Dorsolateral prefrontal cortex (tissue), 122 donors: ENCODE measurements at places on chromosomes 12 and 14.
A peak's percentile ranks its signal among the peaks of the same experiment; 100 is the strongest.

GRCh38 chr14:21300892-21301291 is 21.0 kb downstream of the RPGRIP1 start:
- DNase-seq: peak; percentile 52

DNA sequence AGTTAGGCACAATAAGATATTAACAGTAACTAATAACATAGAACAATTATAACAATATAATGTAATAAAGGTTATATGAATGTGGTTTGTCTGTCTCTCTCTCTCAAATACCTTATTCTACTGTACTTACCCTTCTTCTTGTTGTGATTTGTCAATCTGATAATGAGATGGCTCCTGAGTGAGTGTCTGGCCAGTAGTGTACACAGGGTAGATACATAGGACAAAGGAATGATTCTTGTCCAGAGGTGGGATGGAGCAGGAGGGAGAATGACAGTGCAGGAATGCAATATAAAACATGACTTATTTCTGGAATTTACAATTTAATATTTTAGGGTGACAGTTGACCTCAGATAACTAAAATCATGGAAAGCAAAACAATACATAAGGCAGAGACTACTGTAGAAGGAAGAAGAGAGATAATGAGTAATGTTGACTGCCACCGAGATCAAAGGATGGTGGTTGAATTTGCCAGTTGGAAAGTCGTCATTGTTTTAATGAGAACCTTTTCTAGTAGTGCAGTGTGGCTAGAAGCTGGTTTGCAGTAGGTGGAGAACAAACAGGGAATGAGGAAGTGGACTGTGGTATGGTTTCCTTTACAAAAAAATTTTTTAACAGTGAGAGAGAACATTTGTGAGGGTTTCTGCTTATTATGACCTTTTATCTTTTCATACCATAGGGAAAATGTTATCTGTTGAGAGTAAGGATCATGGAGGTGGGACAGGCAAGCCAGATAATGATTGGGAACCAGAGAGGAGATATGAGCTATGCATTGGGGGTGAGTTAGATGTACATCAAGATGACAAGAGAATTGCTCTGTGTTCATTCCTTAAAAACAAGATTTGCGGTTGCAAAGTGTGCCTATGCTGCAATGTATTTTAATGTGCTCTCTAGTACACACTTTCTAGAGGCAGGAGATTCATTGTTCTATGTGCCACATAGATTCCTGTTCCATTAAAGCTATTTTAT is 458.3 kb downstream of the BTG1 start:
- no peak for DNase-seq

- DNase-seq: no peak
Observed at GRCh38 chr14:99185436-99186068, 86.4 kb downstream of the BCL11B start.

DNA sequence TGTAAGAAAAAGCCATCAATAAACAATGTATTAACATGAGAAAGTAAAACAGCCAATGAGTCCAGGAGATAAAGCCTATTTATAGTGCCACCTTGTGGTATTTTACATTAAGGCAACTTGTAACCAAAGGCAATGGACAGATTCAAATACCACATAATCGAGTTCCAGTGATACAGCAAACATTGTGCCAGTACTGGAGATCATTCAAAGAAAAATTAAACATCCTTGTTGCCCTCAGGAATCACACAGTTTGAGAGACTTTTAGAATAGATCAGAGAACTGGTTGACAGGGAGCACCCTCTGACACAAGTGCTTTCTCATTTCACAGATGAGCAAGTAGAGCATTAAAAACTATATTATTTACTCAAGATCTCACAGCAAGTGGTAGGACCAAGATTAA is 98.1 kb downstream of the DDHD1 start:
- no peak for DNase-seq

GRCh38 chr14:102696856-102697495 is 80.3 kb upstream of the TRAF3 start:
- no peak for DNase-seq

- no peak for DNase-seq
Observed at GRCh38 chr12:132344601-132345000, 15.2 kb upstream of the GALNT9 start.

GRCh38 chr14:69263364-69263763 is 3.4 kb downstream of the GALNT16 start:
- DNase-seq: no peak
